ENCODE measurements at places on chromosomes 7 and 10.
A peak's percentile ranks its signal among the peaks of the same experiment; 100 is the strongest.

DNA sequence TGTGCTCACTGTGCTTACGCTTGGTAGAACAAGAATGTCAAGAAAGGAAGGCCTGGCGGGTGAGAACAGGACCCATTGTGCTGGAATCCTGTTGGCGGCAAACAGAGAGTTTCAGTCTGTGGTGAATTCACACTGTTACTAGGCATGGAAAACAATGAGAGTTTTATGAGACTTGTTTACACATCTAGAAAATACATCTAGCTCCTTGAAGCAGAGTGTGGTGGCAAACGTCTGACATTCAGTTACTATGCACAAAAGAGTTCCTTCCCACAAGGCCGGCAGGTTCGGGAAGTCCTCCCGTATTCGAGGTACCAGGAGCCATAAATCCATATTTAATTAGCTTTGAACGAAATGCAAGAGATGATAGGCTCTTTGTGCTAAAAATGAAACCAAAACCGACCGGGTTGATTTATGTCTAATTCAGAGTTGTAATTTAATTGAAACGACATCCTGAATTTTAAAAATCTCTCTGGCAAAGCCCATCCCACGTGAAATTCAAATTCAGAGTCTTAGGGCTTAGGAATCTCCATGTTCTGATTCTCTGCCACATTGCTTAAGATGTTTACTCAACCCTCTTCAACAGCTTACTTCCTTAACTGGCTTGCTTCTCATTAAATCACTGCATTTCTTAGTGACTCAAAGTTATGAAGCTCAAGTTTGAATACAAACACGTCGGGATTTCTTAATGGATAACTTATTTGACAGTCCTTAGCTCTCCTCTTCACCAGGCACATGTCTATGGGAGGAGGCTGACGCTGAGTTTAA lies 299.9 kb upstream of the PITRM1 start:
- peak; percentile 50 for DNase-seq

DNA sequence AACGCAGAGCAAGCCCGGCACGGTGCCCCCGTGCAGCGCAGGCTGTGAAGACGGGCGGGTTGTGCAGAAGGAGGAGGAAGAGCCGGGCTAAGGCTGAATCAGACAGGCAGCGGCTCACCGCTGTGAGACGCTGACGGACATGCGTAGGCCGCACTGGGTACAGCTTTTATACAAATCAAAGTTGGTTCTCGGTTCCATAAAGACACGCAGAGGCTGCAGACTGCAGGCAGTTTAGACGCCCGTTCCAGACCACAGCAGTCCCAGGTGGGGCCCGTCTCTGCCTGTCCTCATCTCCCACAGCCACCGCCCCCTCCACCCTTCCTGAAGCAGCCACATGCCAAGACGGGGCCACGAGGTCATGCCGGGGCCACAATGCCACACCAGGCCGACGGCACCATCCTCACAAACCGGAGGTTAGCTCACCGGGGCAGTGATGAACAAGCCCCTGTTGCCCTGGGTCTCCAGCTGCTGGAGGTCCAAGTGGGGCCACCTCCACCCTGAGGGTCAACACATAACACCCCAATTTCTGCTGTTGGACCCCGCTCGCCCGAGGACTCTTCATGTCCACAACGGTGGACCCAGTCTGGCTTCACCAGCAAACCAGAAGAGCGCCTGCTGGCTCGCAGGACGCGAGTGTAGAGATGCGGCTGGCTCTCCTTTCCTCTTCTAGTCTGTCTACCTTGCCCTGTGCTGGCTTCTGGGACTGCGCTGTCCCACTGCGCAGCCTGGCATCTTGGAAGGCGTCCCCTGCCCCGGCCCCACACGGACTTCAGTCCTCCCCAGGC lies 227.2 kb downstream of the ELFN1 start:
- DNase-seq = no peak

DNA sequence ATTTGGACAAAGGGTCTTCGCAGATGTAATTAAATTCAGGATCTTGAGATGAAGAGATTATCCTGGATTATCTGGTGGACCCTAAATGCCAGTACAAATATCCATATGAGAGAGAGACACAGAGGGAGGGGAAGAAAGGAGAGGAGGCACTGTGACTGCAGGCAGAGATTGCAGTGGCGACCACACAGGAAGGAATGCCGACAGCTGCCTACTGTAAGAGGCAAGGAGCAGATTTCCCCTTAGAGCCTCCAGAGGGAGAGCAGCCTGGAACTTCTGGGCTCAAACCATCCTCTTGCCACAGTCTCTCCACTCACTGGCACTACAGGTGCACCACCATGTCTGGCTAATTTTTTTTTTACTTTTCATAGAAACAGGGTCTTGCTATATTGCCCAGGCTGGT lies 152.3 kb downstream of the SDK1 start:
- no peak for DNase-seq

GRCh38 chr10:45373576-45374349 lies at the start of gene ALOX5:
TSS of gene ALOX5 (plus strand) at chr10:45374216. CDS start at chr10:45374280, 64 bp downstream.
- peak; percentile 70 for DNase-seq

DNA sequence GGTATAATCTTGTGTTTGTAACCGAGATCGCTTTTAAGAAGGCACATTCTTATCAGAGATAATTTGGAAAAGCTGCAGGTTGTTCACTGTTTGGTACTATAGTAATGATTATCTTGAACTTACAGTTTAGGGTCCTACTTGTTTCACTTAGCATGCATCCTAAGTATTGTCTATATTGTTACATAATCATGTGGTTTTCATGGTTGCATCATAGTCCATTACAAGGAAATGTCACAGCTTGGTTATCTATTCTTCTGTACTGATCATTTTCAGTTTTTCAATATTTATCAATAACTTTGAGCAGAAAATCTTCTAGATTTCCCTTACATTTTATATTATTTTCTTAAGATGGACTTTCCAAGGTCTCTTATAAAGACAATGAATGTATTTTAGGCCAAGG lies 116.3 kb downstream of the PLPP4 start:
- no peak for DNase-seq

DNA sequence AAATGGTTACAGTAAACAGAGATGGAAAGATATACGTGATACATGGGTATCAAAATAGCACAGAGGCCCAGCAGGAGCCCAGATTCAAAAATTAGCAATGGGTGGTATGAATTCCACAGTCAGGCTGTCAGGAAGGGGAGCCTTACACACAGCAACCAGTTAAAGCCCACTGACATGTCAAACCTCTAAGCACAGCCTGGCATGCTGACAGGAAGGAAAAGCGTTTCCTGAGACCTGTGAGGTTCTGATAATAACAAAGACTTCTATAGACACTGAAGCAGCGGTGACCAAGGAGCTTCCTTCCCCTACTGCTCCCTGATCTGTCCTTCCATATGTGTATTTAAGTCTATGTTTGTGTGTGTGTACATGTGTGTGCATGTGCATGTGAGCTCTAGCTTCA lies 89.9 kb downstream of the PHYHIPL start:
- DNase-seq = no peak

- DNase-seq = no peak
Observed at GRCh38 chr7:122881324-122881723, 4.9 kb downstream of the CADPS2 start.

- no peak for DNase-seq
Observed at GRCh38 chr7:22332461-22332870, 24.5 kb downstream of the RAPGEF5 start.

GRCh38 chr7:20241194-20241910 lies 24.2 kb upstream of the MACC1 start:
- DNase-seq = no peak

DNA sequence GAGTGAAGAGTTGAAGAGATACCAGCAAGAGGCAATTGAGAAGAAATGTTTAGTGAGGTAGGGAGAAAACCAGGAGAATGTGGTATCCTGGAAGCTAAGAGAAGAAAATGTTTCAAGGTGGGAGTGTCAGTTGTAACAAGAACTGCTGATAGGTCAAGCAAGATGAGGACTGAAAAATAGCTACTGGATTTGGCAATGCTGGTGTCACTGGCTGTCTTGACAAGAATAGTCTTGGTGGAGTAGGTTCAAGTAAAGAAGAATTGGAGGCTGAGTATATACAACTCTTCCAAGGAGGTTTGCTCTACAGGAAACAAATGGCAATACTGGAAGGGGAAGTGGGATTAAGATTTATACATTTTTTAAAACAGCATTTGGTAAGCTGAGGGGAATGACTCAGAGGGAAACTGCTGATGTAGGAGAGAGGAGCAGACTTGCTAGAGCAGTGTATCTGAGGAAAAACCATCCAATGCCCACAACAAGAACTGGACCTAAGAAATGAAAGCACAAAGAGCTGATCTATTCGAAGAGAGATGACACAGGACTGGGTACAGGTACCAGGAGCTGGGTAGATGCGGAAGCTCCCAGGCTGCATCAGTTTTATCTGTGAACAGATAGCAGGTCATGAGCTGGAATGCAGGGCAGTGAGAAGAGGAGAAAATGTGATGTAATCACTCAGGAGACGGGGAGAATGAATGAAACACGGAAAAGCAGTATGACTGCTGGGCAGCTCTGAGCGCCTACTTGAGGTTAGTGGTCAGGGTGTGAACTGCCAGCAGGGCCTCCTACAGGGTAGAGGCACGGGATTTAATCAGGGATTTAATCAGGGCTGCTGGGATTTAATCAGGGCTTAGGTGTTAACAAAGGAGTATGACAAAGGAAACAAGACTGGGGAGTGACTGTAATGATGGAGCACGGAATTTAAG lies 34.5 kb downstream of the FAM25A start:
- DNase-seq = no peak

GRCh38 chr7:40808378-40808942 lies 673.7 kb downstream of the SUGCT start:
- no peak for DNase-seq

- DNase-seq = no peak
Observed at GRCh38 chr7:44983742-44984477, 5.1 kb upstream of the MYO1G start.

GRCh38 chr10:73529089-73529832 lies 33.4 kb upstream of the PPP3CB start:
- DNase-seq = peak; percentile 42

GRCh38 chr7:143454091-143454680 lies 10.9 kb downstream of the TAS2R60 start:
- no peak for DNase-seq

- DNase-seq = no peak
Observed at GRCh38 chr10:49474901-49475300, 64.0 kb downstream of the ERCC6 start.

GRCh38 chr10:16777473-16778370 lies 39.5 kb downstream of the RSU1 start:
- DNase-seq = no peak

GRCh38 chr10:102416695-102417094 lies 1.9 kb downstream of the PSD start:
- DNase-seq = no peak

- peak; percentile 57 for DNase-seq
Observed at GRCh38 chr10:19930936-19931893, 115.0 kb downstream of the PLXDC2 start.

- DNase-seq = no peak
Observed at GRCh38 chr7:55133630-55134358, 115.0 kb downstream of the EGFR start.

DNA sequence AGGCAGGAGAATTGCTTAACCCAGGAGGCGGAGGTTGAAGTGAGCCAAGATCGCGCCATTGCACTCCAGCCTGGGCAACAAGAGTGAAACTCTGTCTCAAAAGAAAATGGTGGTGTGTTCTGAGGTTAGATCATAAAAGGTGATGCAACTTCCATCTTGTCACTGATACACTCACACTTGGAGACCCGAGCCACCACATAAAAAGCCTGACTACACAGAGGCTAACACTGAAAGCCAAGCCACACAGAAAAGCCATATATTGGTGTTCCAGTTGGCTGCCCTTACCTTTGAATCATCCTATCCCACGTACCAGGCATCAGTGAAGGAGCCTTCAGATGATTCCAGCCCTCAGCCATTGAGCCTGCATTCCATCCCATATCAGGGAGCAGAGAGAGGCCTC lies 4.0 kb downstream of the MORN4 start:
- DNase-seq = no peak

DNA sequence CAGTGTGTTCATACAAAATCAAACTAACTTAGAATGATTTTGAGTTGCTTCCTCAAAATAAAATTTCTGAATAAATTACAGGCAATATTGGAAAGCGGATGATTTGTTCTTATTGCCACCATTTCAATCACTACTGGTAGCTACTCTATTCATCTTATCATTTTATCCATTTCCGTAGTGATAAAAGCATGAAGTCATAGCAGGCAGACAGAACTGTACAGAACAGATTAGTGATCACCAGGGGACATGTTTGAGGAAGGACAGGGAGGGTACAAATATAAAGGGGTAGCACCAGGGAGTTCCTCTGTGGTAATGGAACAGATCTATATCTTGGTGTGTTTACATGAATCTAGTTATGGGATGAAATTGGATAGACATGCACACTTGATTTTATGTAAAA lies 138.5 kb downstream of the WNT2 start:
- DNase-seq = no peak

DNA sequence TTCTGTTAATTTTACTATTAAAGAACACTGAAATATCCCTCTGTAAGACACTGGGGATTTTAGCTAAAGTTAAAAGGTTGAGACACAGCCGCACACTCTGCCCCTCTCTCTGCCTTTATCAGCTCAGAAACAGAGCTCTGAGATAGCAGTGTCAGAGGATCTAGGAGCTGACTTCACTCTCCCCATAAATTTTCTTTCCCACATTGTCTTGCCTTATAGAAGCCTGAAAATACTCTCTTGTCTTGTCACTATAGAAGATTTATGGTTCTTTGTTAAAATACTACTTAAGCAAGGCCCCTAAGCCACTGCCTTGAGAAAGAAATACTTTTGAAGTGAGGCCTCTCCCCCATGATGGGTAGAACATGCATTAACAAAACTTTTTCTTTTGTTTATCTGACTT lies 105.7 kb upstream of the C10orf90 start:
- DNase-seq = no peak

- no peak for DNase-seq
Observed at GRCh38 chr10:110861476-110861875, 10.3 kb upstream of the PDCD4 start.

DNA sequence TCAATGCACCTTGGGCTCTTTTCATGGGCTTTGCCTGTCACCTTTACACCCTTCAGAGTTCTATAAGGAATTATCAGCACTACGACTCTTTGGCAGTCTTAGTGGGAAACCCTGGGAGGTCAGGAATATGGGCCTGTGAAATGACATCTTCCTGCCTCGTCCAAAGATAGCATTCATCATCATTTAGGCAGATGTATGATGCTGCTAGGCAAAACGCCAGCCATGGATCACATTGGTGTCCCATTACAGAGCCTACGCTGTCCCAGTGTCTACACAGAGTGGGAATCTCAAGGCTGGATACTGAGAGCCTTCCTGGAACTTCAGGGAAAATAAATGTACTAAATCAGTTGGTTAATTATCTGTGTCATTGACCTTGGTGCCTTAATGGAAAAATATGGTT lies 259.4 kb upstream of the CELF2 start:
- no peak for DNase-seq

DNA sequence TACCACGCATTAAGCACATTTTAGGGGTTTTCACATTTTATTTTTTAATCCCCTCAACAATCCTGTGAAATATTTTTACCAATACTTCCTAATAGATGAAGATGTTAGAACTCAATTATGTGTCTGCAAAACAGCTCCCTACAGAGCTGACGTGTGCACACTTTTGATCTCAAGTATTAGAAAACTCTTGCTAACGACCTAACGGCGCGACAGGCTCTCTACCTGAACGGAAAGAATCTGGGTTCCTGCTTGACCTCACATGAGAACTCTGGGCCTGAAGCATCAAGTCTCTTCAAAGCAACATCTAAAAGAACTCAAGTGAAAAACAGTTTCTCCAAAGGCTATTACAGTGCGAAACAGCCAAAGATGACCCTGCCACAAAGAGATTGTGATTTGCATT lies 113.9 kb downstream of the DOCK4 start:
- DNase-seq = no peak

GRCh38 chr10:25818751-25819150 lies 115.3 kb upstream of the MYO3A start:
- no peak for DNase-seq

- DNase-seq = no peak
Observed at GRCh38 chr10:131199646-131200045, 111.9 kb downstream of the TCERG1L start.
